ENCODE measurements at places on chromosomes 5 and 9.

GRCh38 chr9:23700359-23700758, 125.7 kb downstream of the ELAVL2 start:
- no peak for DNase-seq

DNA sequence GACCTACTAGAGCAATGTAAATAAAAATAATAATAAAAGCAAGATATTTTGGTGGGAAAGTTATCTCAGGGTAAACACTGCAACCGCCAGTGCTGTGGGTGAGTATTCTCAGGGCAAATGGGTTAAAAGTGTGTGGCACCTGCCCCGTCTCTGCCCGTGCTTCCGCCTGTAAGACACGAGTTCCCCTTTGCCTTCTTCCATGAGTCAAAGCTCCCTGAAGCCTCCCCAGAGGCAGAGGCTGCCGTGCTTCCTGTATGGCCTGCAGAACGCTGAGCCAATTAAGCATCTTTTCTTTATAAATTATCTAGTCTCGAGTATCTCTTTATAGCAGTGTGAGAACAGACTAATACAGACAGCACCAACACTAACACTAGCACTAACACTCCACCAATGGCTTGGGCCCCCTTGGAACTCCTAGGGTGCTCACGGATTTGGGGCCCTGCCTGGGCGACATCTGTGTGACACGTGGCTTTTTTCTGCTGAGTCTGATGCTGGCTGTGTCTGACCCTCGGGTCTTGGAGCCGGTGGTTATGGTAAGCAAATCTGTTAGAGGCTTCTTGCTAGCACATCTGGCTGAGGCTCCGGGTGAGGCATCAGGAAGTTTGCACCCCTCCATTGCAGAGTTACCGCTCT, 10.6 kb downstream of the PLEKHG4B start:
- DNase-seq = no peak

GRCh38 chr5:39264528-39264927, 45.2 kb upstream of the FYB1 start:
- DNase-seq = no peak

- DNase-seq = no peak
Observed at GRCh38 chr5:55226934-55227663, at the start of gene MCIDAS. MCIDAS (minus strand) TSS chr5:55227315; CDS start chr5:55227138, 177 bp downstream.

GRCh38 chr9:123863164-123863855, 66.6 kb downstream of the DENND1A start:
- no peak for DNase-seq

DNA sequence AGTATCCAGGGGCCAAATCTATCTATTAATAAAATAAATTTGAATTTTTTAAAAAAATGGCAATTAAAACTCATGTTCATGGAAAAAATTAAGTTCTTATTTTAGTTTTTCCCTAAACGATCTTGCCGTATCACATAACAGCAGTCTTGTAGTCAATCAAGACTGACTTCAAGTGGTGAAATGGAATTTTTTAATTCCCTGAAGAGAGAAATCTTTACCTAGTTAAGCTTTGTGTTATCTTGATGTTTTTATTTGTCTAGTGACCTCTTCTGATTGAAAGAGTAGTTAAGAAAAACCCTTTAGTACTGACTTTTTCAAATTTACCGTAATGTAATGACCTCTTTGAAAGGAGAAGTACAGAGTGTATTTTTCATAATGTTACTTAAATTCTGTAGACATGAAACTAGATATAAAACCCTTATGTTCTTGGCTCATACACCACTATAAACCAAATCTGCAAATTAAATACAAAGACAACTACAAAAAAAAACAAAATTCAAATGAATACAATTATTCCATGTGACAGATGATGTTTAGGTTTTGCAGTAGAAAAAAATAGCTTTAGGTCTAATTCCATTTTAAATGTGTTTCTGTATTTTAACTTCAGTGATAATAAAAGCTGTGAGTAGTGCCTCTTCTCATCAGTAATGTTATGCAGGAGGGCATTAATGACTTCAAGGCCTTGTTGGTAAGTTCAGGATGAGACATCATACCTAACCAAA, 19.8 kb downstream of the TGFBR1 start:
- DNase-seq = no peak

- no peak for DNase-seq
Observed at GRCh38 chr9:36640771-36641381, 68.2 kb downstream of the MELK start.

Measured in cortex of kidney (tissue), 1 donor.